ENCODE measurements at places on chromosomes 11 and 22. TPM values are rescaled to one million over a fixed set of nuclear protein-coding genes. Genes with fewer than 3 reads are reported as not detected.

MUC5AC gene
- polyA plus RNA-seq = 0.08 TPM

FOLR3 gene
- 0.41 TPM for polyA plus RNA-seq

C11orf42 gene
- polyA plus RNA-seq = not detected

APOL2 gene
- polyA plus RNA-seq = 14.9 TPM

LRRC10B gene
- polyA plus RNA-seq = 0.19 TPM

PKNOX2 gene
- polyA plus RNA-seq = 0.24 TPM

ACER3 gene
- polyA plus RNA-seq = 7.2 TPM

SLC25A18 gene
- polyA plus RNA-seq = 0.08 TPM

OR51D1 gene
- polyA plus RNA-seq = not detected

PANX1 gene
- polyA plus RNA-seq = 2.9 TPM

GVQW3 gene
- polyA plus RNA-seq = 0.11 TPM

SLC22A9 gene
- polyA plus RNA-seq = not detected

KCNK4 gene
- polyA plus RNA-seq = not detected

OR51L1 gene
- not detected for polyA plus RNA-seq

TEX54 gene
- polyA plus RNA-seq = not detected

TMEM151A gene
- polyA plus RNA-seq = 0.01 TPM

MIOX gene
- not detected for polyA plus RNA-seq

OR52A1 gene
- not detected for polyA plus RNA-seq

FAM83F gene
- 12.9 TPM for polyA plus RNA-seq

OR2AT4 gene
- not detected for polyA plus RNA-seq

APOL6 gene
- polyA plus RNA-seq = 2.8 TPM

DDI1 gene
- not detected for polyA plus RNA-seq

MUC6 gene
- polyA plus RNA-seq = 0.26 TPM

MRGPRX3 gene
- polyA plus RNA-seq = 0.33 TPM

OR51E1 gene
- 0.06 TPM for polyA plus RNA-seq

OR51B6 gene
- polyA plus RNA-seq = not detected

ANO9 gene
- 18.1 TPM for polyA plus RNA-seq

GDPD4 gene
- polyA plus RNA-seq = not detected

RAC2 gene
- 7.2 TPM for polyA plus RNA-seq

PRDM10 gene
- polyA plus RNA-seq = 3.8 TPM

OR6A2 gene
- polyA plus RNA-seq = not detected

MRGPRE gene
- polyA plus RNA-seq = not detected

CBX7 gene
- polyA plus RNA-seq = 19.1 TPM

PANX2 gene
- polyA plus RNA-seq = 2.6 TPM

KCTD17 gene
- 7.4 TPM for polyA plus RNA-seq

STARD10 gene
- polyA plus RNA-seq = 65.8 TPM

CHADL gene
- 2.8 TPM for polyA plus RNA-seq

P2RY6 gene
- 0.71 TPM for polyA plus RNA-seq

ZBTB16 gene
- polyA plus RNA-seq = 9.6 TPM

GRAP2 gene
- 1.3 TPM for polyA plus RNA-seq

LINC01488 gene
- polyA plus RNA-seq = 0.02 TPM

ADORA2A gene
- polyA plus RNA-seq = 0.72 TPM

CASTOR1 gene
- polyA plus RNA-seq = 39.3 TPM

PPFIBP2 gene
- polyA plus RNA-seq = 27.4 TPM

TESMIN gene
- polyA plus RNA-seq = 3.7 TPM

ANO5 gene
- polyA plus RNA-seq = 0.16 TPM

FERMT3 gene
- polyA plus RNA-seq = 5.8 TPM

PHF21B gene
- 0.08 TPM for polyA plus RNA-seq

SPI1 gene
- polyA plus RNA-seq = 3.9 TPM
